Kidney (tissue), 22 donors: ENCODE measurements at places on chromosomes 13 and 19. TPM values are rescaled to one million over a fixed set of nuclear protein-coding genes. Genes with fewer than 3 reads are reported as not detected.

GRCh38 chr19:15107061-15108010, at the start of gene SYDE1:
Gene SYDE1, plus strand, starts transcription at chr19:15107401. Its CDS starts 33 bp downstream, at chr19:15107434.
- DNase-seq, result peak; percentile 77
- peaks cover 10% of the 10 kb centered on the region for H3K36me3 ChIP-seq
- no peaks in the 10 kb centered on the region for H3K27me3 ChIP-seq
- H3K4me3 ChIP-seq, result peak within 1 kb of the TSS; percentile 84
- H3K27ac ChIP-seq, result peak within 1 kb of the TSS; percentile 82
- H3K4me1 ChIP-seq, result no peaks in the 10 kb centered on the region

- H3K27ac ChIP-seq, result peak overlapping the region; percentile 26
- H3K4me3 ChIP-seq, result no peak overlapping the region
These were observed 98.4 kb upstream of the STARD13 start for GRCh38 chr13:33383724-33384577.

DNA sequence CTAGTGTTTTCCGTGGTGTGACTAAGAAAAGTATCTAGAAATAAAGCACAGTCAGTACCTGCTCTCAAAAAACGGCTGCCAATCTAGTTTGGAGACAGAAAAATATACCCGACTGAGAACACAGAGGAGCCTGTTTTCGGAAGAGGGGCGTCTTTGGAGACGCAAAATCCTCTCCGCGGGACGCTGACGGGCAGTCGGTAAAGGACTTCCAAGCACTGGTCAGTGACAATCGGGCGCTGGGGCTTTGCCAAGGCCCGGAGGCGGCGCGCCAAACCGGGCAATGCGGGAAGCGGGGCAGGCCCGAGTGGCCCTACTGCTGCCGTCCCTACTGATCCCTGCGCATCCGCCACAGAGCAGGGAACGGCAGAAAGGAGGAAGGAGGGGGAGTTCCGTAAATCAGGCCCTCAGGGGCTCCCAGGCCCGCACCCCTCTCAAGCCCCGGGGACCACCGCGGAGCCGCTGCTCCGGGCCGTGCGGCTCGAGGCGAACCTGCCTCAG, 588 bp upstream of the DPY19L3 start:
- H3K36me3 ChIP-seq, result no peaks in the 10 kb centered on the region
- no peaks in the 10 kb centered on the region for H3K27me3 ChIP-seq
- peak overlapping the region; percentile 96 for H3K27ac ChIP-seq
- H3K4me1 ChIP-seq, result no peaks in the 10 kb centered on the region
- H3K4me3 ChIP-seq, result peak overlapping the region; percentile 82

- DNase-seq, result no peak
- peaks cover 16% of the 10 kb centered on the region for H3K27me3 ChIP-seq
- no peak overlapping the region for H3K4me3 ChIP-seq
- H3K27ac ChIP-seq, result no peak overlapping the region
These were observed 5.8 kb upstream of the PEAK3 start for GRCh38 chr19:2287585-2288337.

- H3K4me3 ChIP-seq, result no peak overlapping the region
- no peak for DNase-seq
- peaks cover 36% of the 10 kb centered on the region for H3K4me1 ChIP-seq
These were observed 17.2 kb downstream of the MBNL2 start for GRCh38 chr13:97239306-97239705.

GRCh38 chr19:5621311-5621944, 1.1 kb downstream of the SAFB2 start:
- H3K27ac ChIP-seq, result peak overlapping the region; percentile 90
- peaks cover 33% of the 10 kb centered on the region for H3K4me1 ChIP-seq
- peak; percentile 82 for DNase-seq
- H3K36me3 ChIP-seq, result peaks cover 19% of the 10 kb centered on the region
- H3K27me3 ChIP-seq, result no peaks in the 10 kb centered on the region
- peak overlapping the region; percentile 87 for H3K4me3 ChIP-seq

Gene INSR
- 15.5 TPM for polyA plus RNA-seq

- H3K4me3 ChIP-seq, result no peak overlapping the region
- peaks cover 13% of the 10 kb centered on the region for H3K4me1 ChIP-seq
- DNase-seq, result no peak
These were observed 5.2 kb upstream of the ZNF628 start for GRCh38 chr19:55471266-55471665.

DNA sequence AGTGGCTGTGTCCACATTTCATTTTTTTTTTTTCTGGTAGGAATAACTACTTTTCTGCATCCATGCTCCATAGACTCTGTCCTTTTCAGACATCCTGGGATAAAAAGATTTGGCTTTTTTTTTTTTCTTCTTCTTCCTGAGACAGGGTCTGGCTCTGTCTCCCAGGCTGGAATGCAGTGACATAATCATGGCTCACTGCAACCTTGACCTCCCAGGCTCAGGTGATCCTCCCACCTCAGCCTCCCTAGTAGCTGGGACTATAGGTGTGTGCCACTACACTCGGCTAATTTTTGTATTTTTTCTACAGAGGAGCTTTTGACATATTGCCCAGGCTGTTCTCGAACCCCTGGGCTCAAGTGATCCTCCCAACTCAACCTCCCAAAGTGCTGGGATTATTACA, 4.1 kb upstream of the ICAM3 start:
- H3K27ac ChIP-seq, result no peak overlapping the region
- no peak overlapping the region for H3K4me3 ChIP-seq
- no peaks in the 10 kb centered on the region for H3K4me1 ChIP-seq
- DNase-seq, result no peak

GRCh38 chr13:91078093-91078679, 269.3 kb upstream of the MIR17HG start:
- H3K4me1 ChIP-seq, result no peaks in the 10 kb centered on the region
- no peaks in the 10 kb centered on the region for H3K36me3 ChIP-seq
- H3K4me3 ChIP-seq, result no peak overlapping the region
- DNase-seq, result peak; percentile 24
- H3K27me3 ChIP-seq, result no peaks in the 10 kb centered on the region

GRCh38 chr13:79365981-79366380, 40.1 kb downstream of the RBM26 start:
- H3K4me3 ChIP-seq, result no peak overlapping the region
- no peaks in the 10 kb centered on the region for H3K27me3 ChIP-seq
- H3K27ac ChIP-seq, result no peak overlapping the region

DNA sequence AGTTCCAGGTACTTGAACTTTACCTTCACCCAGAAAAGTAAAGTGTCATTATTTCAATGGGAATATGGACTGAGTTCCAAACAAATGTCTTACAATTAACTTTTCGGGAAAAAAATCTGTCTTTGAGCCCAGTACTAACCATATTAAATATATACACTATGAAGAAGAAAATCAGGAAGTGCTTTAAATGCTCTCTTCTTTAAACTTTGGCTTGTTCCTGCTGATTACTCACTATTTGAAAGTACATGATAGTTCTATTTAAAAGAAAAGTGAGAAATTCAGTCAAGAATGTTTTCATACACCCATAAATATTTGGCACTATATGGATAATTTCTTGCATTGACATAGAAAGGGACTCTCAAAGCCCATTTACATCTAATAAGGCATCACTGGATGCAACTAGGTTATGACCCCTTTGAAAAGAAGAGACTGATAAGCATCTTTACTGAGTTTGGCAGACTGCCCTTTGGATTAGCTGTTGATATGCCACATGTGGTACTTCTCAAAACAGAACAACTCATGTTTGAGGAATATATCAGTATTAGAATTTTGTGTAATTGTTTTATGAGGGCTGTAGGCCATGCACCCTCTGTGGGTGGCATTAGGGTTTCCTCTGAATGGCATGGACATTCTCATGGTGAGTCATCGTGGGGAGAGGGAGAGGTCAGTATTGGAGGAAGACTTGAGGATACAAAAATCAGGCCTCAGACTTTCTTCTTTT, 25.0 kb upstream of the VWA8 start:
- no peak overlapping the region for H3K4me3 ChIP-seq
- no peaks in the 10 kb centered on the region for H3K27me3 ChIP-seq
- no peak for DNase-seq
- no peaks in the 10 kb centered on the region for H3K36me3 ChIP-seq
- H3K27ac ChIP-seq, result no peak overlapping the region

- H3K4me3 ChIP-seq, result no peak overlapping the region
- no peak overlapping the region for H3K27ac ChIP-seq
- H3K36me3 ChIP-seq, result no peaks in the 10 kb centered on the region
- H3K27me3 ChIP-seq, result no peaks in the 10 kb centered on the region
- DNase-seq, result no peak
These were observed 146.4 kb upstream of the SLITRK5 start for GRCh38 chr13:87524775-87525174.

GRCh38 chr13:21033856-21034602, 27.4 kb downstream of the LATS2 start:
- peaks cover 4% of the 10 kb centered on the region for H3K4me1 ChIP-seq
- no peaks in the 10 kb centered on the region for H3K27me3 ChIP-seq
- peak overlapping the region; percentile 13 for H3K4me3 ChIP-seq
- no peaks in the 10 kb centered on the region for H3K36me3 ChIP-seq

DNA sequence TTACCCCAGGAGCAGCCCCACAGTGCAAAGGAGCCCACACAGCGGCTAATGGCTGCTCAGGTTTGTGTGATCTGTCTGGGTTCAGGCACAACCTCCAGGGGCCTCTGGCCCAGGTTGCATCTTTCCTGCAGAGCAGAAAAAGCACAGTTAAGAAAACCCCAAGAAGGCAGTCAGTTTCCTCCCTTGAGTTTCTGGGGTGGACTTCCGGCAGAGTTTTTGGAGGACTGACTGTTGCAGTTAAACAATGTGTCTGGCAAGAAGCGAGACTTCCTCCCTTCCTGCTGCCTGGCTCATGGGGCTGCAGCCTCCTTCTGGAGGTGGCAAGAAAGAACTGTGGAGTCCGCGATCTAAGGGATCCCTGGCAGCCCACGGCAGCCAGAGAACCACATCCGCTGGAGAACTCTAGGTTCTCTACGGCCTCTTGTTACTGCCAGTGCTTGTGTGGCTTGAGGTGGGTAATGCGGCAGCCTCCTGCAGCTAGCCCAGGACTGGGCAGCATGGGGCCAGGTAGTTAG, 114.4 kb downstream of the ZDHHC20 start:
- no peaks in the 10 kb centered on the region for H3K27me3 ChIP-seq
- H3K27ac ChIP-seq, result no peak overlapping the region
- H3K4me3 ChIP-seq, result no peak overlapping the region
- no peaks in the 10 kb centered on the region for H3K4me1 ChIP-seq
- H3K36me3 ChIP-seq, result no peaks in the 10 kb centered on the region

DNA sequence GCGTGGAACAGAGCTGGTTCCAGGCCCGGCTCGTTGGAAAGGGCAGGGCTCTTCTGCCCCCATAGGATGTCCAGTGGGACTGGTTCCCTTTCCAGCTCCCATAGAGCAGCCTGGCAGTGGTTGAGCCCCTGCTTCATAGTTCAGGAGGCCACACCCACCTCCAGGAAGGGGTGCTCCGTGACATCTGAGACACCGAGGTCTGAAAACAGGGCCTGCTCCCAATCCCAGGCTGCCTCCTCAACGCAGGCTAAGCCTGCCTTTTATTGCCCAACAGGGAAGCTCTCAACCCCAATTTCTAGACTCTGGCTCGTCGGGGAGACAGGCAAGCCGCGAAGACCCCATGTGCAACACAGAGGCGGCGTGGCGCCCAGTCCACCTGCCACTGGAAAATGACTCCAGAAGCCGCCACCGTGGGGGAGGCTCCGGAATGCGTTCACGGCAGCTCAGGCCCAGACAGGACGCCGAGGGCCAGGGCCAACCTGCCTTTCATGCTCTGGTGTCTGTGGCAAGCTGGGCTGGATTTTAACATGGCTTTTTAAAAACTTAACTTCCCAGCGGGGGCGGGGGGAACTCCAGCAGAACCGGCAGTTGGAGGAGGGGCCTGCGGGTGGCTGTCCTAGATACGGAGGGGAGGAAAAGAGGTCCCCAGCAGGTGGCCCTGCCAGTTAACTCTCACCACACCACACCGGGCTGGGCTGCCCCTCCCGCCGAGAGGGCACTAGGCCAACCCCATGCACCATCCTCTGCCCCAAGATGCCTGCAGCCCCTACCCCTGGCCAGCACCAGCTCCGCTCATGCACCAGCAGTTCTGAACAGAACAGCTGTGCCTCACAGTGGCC, 17.9 kb upstream of the TINCR start:
- peaks cover 11% of the 10 kb centered on the region for H3K4me1 ChIP-seq
- H3K36me3 ChIP-seq, result peaks cover 44% of the 10 kb centered on the region
- H3K4me3 ChIP-seq, result no peak overlapping the region
- DNase-seq, result peak; percentile 86
- H3K27me3 ChIP-seq, result no peaks in the 10 kb centered on the region

GRCh38 chr19:35032356-35032865, 2.1 kb downstream of the SCN1B start:
- DNase-seq, result no peak
- H3K27me3 ChIP-seq, result peaks cover 3% of the 10 kb centered on the region
- H3K36me3 ChIP-seq, result no peaks in the 10 kb centered on the region
- no peak overlapping the region for H3K27ac ChIP-seq

GRCh38 chr19:33795370-33796163, 1.1 kb upstream of the KCTD15 start:
- H3K27me3 ChIP-seq, result no peaks in the 10 kb centered on the region
- H3K36me3 ChIP-seq, result no peaks in the 10 kb centered on the region
- DNase-seq, result peak; percentile 95
- peak overlapping the region; percentile 59 for H3K4me3 ChIP-seq

Gene CEACAM20
- polyA plus RNA-seq, result not detected

DNA sequence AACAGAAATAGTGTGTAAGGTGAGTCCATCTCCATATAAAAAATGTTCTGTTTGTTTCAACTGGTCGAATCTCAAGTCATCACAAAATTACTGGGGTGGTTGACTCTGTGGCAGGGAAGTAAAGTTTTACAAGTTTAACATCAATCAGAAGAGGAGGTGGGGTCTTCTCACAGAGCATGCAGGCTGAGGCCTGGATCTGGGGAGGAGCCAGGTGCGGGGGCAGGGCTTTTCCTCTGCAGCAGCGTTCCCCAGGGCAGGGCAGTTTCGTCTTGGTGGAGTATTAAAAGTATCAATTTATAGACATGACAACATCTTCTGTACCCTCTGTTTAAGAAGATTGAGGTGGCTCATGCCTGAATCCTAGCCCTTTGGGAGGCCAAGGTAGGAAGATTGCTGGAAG, 68.8 kb downstream of the SLC7A9 start:
- H3K27me3 ChIP-seq, result no peaks in the 10 kb centered on the region
- no peak overlapping the region for H3K27ac ChIP-seq
- H3K4me3 ChIP-seq, result no peak overlapping the region
- no peak for DNase-seq

- H3K4me3 ChIP-seq, result no peak overlapping the region
- DNase-seq, result no peak
- H3K4me1 ChIP-seq, result no peaks in the 10 kb centered on the region
- H3K36me3 ChIP-seq, result no peaks in the 10 kb centered on the region
These were observed 3.1 kb upstream of the DHRS12 start for GRCh38 chr13:51807041-51807440.

Gene OLFM2
- 5.4 TPM for polyA plus RNA-seq

Gene MEDAG
- 1.0 TPM for polyA plus RNA-seq

GRCh38 chr13:25682276-25682675, 310.5 kb downstream of the ATP8A2 start:
- H3K27ac ChIP-seq, result no peak overlapping the region
- no peaks in the 10 kb centered on the region for H3K36me3 ChIP-seq
- no peaks in the 10 kb centered on the region for H3K27me3 ChIP-seq
- no peaks in the 10 kb centered on the region for H3K4me1 ChIP-seq
- H3K4me3 ChIP-seq, result no peak overlapping the region

Gene CYP4F2
- 16.8 TPM for polyA plus RNA-seq

Gene F7
- polyA plus RNA-seq, result 0.52 TPM
